ENCODE measurements at places on chromosomes 2 and 18. TPM values are rescaled to one million over a fixed set of nuclear protein-coding genes. Genes with fewer than 3 reads are reported as not detected.

The CTAGE1 gene
- total RNA-seq: not detected

The FBXO41 gene
- total RNA-seq: 10.0 TPM

The REG3A gene
- total RNA-seq: not detected

The HADHB gene
- total RNA-seq: 165 TPM

The ACTR3 gene
- 371 TPM for total RNA-seq

The PFN4 gene
- 1.2 TPM for total RNA-seq

The GCKR gene
- total RNA-seq: 1.9 TPM

The SKOR2 gene
- not detected for total RNA-seq

The SERPINB7 gene
- not detected for total RNA-seq

The ADRA2B gene
- total RNA-seq: 11.3 TPM

Measured in spleen (tissue), 13 donors.